ENCODE measurements at places on chromosomes 16 and 17.

- DNase-seq: no peak
Measured at GRCh38 chr17:8420041-8420934, 15.4 kb upstream of the NDEL1 start.

DNA sequence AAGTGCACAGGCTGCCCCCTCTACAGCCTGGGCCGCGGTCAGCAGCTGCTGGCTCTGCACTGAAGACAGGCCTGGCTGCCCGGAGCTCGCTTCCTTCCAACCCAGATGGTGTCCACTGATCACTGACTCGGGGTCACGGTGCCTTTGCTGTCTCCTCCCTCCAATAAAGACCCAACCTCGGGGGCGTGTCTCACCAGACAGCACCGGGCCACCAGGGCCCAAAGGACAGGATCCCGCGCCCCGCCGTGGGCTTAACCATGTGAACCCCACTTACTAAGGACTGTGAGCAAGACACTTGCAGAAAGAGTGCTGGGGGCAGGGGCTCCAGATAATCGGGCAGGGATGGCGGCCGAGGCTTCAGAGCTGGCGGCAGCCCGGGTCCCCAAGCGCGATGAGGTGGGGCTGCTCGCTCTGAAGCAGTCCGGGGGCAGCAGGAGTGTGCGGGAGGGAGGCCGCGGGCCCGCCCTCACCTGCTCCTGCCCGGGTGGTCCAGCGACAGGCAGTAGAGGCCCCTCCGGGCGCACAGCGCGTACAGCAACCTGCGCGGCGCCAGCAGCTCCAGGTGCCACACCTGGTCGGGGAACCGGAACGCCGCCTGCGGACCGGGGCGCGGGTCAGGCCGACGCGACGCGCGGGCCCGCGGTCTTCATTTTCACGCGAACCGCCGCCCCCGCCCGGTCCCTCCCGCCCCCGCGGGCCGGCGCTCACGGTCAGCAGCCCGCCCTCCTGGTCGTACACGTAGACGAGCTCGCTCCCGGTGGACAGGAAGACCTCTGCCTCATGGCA lies 502 bp downstream of the FAAP100 start:
- DNase-seq: peak; percentile 39

- no peak for DNase-seq
Measured at GRCh38 chr16:28915181-28915580, 9.9 kb downstream of the RABEP2 start.

- DNase-seq: no peak
Measured at GRCh38 chr17:13070732-13071131, 52.9 kb upstream of the ELAC2 start.

- DNase-seq: no peak
Measured at GRCh38 chr16:57601801-57602478, 26.5 kb upstream of the ADGRG1 start.

GRCh38 chr17:1629504-1630310 lies 1.1 kb upstream of the SLC43A2 start:
- peak; percentile 49 for DNase-seq

GRCh38 chr16:76976101-76976500 lies 214.9 kb upstream of the MON1B start:
- no peak for DNase-seq

GRCh38 chr16:8867216-8867931 lies 1.4 kb downstream of the CARHSP1 start:
- DNase-seq: no peak

DNA sequence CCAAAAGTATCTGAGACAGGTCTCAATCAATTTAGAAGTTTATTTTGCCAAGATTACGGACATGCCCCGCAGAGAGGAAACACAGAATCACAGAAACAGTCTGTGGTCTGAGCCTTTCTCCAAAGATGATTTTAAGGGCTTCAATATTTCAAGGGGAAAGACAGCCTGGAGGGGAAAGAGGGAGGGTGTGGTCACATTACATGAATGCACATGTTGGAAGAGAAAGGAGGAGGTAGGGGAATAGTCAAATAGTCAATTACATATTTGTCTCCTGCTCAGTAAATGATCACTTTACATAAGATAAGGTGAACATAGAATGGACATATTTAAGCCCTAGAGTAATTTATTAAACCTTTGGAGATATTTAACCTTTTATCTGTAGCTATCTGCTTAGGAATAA lies 12.3 kb downstream of the UNC45B start:
- no peak for DNase-seq

DNA sequence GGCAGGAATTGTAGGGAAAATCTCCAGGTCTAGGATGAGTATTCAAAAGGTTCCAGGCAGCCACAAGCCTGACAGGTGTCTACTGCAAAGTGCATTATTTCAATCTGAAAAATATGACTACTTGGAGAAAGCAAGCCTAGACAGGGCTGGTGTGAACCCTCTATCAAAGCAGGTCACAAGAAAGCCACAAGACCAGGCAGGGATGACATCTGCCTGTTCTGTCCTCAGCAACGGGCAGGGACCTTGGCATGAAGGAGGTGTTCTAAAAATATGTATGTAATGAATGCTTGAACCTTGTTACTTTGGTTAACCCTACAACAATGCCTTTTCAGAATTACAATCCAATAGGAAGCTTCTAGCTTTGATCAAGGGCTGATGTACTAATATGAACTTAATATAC lies 1.2 kb upstream of the COX6A2 start:
- DNase-seq: no peak

GRCh38 chr16:88323041-88323440 lies 59.7 kb upstream of the ZNF469 start:
- DNase-seq: no peak

GRCh38 chr17:5527601-5528250 lies 41.4 kb downstream of the MIS12 start:
- DNase-seq: no peak

- DNase-seq: no peak
Measured at GRCh38 chr16:53721017-53721416, 17.1 kb downstream of the FTO start.

GRCh38 chr16:86685076-86685475 lies 106.7 kb downstream of the FOXL1 start:
- no peak for DNase-seq

DNA sequence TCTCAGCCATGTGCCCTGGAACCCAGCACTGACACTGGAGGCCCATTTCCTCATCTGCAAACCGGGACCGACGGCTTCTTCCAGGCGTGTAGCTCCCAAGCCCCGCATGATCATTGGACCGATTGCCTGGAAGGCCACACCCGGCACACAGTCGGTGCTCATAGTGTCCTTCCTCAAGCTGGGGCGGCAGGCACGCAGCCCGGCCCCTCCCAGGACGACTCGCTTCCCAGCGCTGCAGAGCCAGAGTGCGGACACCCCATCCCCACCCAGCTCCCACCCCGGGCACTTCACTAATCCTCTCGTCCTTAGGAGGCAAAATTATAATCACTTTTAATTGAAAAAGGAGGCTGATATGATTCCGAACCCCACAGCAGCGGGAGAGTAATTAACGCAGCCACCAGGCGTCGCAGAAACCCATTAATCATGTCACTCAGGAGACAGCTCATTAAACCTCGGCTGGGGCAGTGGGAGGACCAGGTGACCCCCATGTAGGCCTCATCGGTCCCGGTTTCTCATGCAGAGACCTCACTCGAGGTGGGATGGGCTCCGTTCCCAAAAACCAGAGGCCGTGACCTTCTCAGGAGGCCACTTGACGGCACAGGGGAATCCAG lies 33.1 kb downstream of the ZNF469 start:
- no peak for DNase-seq

DNA sequence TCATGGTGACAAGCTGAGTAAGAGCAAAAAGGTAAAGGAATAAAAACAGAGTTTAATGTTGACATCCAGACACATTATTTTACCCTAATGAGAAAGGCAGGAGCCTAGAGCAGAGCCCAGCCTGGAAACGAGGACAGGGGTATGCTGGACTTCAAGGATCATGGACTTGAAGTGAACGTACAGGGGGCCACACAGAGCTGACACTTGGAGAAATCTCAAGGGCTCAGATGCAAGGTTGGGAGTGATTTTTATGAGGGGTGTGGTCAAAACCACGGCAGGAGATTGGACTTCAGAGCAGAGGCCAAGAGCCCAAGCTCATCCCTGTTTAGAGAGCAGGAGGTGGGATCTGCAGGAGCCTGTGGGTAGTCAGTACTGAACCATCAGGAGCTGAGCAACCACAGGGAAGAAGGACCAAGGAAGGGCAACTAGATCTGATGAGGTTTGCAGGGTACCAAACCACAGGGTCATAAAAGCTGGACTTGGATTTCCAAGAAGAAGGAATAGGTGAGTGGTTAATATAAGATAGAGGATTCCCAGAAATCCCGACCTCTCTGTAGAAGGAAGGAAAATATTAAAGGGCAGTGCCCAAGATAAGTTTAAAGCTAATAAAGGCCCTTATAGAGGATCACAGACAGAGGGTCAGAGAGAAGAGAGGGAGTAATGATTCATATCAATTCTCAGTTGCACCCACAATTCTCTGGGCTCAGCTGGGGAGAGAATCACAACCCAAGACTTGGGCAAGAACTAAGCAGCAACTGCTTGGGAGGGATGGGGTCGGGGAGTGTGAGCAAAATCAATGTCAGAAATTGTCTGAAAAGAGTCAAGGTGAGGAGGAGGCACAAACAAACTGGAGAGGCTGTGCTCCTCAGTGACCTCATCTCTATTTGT lies 331.7 kb downstream of the SOX9 start:
- DNase-seq: no peak

- DNase-seq: no peak
Measured at GRCh38 chr16:74921051-74921450, 63.9 kb downstream of the WDR59 start.

DNA sequence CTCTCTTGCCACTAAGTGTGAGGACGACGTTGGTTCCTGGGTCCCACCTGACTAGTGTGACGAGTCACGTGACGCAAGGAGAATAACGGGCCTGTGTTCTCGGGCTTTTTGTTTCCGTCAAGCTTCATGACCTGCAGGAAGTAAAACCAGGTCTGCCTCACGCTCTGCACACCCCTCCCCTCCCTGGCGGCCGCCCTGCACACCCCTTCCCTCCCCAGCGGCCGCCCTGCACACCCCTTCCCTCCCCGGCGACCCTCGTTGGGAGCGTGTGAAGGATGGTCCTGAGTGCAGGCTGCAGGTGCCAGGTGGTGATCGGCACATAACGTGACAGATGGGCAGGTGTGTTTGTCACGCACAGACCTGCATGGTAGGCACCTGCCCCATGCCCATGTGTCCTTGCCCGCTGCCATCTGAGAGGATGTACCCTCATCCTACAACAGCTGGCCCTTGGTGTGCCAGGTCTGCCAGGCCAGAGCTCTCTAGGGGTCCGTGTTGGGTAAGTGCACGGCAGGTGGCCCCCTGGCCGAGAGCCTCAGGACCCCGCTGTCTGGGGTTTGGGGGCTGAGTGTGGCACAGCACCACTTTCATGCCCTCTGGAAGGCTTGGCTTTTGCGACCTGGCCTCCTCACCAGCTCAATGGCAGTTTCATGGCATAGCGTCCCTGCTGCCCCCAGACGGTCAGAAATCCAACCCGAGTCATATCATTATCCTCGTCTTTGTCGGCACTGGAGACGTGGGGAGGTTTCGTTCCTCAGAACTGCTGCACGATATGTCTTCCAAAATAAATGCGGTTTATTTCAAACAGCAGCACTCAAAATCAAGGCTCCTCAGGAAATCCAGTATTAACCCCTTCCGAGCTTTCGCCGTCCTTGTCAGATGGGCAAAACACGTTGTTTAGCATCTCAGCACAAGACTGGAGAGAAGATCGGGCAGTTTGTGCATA lies 191.8 kb upstream of the CHMP6 start:
- no peak for DNase-seq

- no peak for DNase-seq
Measured at GRCh38 chr17:62121025-62121730, 56.1 kb upstream of the MED13 start.

- no peak for DNase-seq
Measured at GRCh38 chr17:74758848-74759168, 10.4 kb downstream of the NHERF1 start.

DNA sequence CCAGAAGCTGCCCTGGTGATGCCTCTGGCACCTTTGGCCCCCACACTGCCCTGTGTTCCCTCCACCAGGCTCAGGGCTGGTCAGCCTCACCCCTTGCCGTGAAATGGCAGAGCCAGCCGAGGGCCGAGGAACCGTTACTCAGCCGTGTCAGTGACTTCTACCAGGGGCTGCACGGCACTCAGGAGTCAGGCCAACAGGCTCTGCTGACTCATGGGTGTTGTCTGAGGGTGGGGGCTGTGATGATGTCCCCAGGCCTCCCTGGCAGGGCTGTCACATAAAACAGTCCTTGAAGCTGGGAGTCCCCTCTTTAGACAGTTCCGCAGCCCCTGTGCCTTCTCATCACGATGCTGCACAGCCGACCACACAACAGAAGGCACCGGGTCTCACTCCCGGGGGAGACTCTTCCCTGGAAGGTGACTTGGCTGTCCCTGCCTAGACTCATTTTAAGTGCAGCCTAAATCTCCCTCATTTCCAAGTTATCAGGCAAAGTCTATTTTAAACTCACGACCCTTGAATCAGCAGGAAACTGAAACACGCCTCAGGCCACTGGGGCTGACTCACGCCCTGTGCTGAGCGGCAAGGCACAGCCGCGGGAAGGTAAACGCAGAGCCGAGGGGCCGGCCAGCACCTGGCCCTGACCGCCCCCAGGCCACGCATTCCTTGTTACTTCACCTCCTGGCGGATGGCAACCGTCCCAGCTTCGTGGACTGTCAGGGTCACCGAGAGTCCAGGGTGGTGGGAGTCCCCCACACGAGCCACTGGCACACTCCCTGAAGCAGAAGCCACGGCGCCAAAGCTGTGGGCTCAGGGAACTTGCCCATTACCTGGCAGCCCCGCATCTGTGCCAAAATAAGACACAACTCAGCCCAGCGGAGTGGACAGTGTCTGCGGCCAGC lies 102.6 kb downstream of the ZNF778 start:
- DNase-seq: no peak

- no peak for DNase-seq
Measured at GRCh38 chr17:9090641-9091096, 69.4 kb downstream of the NTN1 start.

All from HEK293T (cell line).